ENCODE measurements at places on chromosomes 7 and 10.

- no peak for DNase-seq
These were observed 69.4 kb downstream of the TBXAS1 start for GRCh38 chr7:139898483-139898882.

DNA sequence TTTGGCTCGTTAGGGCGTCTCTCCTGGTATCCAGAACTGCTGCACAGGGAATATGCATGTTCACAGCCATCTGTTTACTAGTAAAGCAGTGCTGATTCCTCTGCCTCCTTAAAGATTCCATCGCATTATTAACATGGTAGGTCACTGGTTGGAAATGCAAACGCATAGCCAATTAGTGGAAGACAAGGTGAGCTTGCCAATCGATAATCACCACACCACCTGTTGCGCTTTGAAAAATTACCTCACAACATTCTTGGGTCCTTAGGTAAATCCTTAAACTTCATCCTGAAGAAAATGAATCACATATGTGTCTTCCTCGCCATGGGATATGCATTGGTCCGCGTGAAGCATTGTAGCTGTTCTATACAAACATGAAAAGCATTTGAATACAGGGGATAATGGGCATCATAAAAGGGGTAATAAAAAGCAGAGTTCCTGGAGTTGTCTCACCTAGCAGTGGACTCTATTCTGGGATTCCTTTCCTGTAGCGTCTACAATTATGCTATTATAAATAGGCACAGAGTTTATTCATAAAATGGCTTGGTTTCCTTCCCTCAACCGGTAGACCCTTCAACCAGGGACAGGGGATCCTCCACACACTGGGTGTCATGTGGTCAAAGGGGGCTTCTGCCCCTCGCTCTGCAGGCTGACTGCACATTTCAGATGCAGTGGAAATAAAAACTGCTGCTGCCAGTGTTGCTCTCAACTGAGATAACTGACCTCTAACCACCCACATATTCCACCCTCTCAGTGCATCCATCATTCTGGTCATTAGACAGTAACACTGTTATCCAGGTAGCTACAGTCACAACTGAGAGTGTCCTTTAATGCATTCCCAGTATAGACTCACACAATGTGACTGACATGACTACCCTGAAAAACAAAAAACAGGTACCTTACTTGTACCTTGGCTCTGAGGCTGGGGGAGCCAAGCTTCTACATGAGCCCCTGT is 389.2 kb upstream of the NFE2L3 start:
- DNase-seq: no peak

GRCh38 chr10:103775776-103776175 is 79.6 kb downstream of the SH3PXD2A start:
- no peak for DNase-seq

DNA sequence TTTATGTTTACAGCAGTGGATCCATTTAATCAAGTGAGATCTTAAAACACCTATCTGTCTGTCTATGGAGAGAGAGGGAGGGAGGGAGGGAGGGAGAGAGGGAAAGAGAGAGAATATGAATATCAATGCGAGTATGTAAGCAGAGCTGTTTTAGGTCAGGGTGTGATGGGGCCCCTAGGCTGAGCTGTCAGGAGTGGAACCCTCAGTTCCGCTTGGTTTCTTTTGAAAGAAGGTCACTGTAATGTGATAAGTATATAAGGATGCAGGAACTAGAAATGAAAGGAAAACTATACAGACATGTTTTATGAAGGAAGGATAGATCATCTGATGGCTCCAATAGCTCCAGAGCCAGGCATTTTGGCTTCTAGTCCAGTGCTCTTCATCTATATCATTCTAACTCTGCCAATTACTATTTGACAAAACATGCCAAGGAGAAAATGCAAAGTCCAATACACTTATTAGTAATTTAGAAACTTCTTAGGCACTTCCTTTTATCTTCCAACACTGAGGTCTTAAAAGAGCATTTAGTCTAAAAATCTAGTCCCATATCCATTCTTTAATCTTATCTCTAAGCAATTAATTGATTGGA is 70.3 kb downstream of the NRCAM start:
- DNase-seq: no peak

DNA sequence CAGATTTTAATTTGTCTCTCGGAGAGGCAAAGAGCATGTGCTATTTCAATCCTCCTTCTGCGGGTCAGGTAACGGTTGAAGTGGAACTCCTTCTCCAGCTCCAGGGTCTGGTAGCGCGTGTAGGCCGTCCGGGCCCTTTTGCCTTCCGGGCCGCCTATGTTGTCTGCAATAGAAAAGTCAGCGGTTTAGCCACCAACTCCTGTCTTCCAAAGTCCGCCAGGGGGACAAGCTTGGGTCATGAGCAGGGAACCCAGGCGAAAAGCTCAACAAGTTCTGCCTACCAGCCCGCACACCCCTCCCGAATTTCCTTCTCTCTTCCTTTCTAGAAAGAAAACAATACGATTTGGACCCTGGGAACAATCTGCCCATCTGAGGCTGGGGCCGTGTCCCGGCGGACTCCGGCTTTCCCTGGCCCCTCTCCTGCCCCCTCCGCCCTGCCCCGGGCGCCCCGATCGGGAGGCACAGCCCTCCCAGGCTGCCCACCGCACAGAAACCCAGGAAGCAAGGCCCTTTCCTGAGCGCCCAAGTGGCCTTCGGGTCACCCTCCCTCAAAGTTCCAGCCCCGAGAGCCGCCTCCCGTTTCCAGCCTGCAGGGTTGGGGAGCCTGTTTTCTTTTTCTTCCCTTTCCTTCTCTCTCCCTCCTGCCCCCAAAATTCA is 1.4 kb downstream of the HOXA5 start:
- DNase-seq: no peak

All from Jurkat, Clone E6-1 (cell line).